Activated CD4-positive, CD25-positive, alpha-beta regulatory T cell treated with anti-CD3 and anti-CD28 coated beads, Interleukin-2, amount 50 U/mL, for 24 hours (primary cell): ENCODE measurements at places on chromosomes 11 and 22.

DNA sequence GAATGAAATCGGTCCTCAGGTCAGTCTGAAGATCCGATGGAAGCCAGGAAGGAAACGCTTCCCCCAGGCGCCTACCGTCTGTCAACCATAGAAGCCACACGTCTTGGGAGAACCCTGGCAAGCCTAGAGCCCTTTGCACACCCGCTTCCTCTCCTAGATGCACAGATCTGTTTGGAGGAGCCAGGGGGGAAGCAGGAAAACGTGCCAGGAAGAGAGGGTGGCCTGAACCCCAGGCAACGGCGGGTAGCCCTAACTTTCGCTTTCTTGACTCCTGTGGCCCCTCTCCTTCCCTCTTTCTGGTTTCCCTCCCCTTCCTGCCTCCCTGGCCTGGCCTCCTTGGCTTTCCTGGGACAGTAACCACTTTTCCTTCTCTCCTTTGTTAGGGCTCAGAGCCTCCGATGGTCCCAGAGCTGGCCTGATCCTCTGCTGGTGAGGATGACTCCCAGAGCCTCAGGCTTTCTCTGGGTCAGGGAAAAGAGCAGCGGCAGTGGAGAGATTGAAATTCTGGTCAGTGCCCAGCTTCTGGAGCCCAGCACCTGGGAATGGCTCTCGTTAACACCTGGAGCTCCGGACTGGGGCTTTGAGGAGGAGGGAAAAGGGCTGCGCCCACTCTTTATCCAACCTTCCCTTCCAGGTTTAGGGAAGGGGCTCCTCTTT is 2.1 kb downstream of the FXYD6 start:
- ATAC-seq, result no peak

GRCh38 chr11:24386546-24387397 is 110.1 kb upstream of the LUZP2 start:
- ATAC-seq, result no peak

- ATAC-seq, result no peak
These were observed 1.7 kb upstream of the SCUBE2 start for GRCh38 chr11:9092853-9093778.

GRCh38 chr11:121766991-121767390 is 314.2 kb upstream of the SORL1-AS1 start:
- no peak for ATAC-seq

GRCh38 chr22:17370766-17371432 is 1.6 kb downstream of the CECR2 start:
- no peak for ATAC-seq
